ENCODE measurements at places on chromosomes 5 and 9.

DNA sequence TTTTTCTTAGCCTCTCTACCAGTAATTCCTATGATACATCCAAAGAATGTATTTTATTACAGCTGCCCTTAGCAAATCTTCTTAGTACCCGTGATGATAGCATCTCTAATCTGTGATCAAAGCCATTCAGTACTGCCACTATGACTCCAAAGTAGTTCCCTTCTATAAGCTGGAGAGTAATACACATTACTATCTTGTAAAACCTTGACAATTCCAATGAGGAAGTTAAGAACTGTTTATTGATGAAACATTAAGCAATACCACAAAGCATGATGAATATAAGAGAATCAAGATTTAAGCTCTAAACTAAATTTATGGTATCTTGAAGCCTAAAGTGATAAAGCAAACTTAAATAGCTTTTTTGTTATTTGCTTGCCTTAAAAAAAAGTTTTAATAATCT is 86.1 kb downstream of the SMIM23 start:
- DNase-seq = no peak

DNA sequence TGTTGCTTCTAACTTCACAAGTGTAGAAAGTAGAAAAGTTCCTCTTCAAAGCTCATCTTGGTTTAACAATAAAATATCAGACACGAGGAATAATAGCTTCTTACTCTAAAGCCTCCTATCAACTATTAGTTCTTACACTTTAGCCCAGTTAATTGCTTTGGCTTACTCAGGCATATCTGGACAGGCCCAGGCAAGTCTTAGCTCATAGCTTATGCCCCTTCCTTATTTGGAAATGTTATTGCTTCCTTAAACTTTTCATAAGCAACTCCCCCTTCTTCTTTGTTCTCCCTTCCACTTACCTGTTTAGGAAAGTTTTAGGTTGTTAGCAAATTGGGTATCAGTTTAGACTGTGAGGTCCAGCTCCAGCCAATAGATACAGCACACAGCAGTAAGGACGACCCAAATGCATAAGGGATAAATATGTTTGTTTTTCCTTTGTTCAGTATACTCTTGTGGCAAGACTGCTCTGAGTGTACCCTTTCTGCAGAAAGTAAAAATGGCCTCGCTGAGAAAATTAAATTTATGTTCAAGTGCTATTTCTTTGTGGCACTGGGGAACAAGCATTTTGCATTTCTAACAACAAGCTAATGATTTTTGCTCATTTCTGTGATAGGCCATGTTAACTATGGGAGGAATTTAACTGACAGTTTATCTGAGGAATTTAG is 162.1 kb downstream of the SMC2 start:
- no peak for DNase-seq

DNA sequence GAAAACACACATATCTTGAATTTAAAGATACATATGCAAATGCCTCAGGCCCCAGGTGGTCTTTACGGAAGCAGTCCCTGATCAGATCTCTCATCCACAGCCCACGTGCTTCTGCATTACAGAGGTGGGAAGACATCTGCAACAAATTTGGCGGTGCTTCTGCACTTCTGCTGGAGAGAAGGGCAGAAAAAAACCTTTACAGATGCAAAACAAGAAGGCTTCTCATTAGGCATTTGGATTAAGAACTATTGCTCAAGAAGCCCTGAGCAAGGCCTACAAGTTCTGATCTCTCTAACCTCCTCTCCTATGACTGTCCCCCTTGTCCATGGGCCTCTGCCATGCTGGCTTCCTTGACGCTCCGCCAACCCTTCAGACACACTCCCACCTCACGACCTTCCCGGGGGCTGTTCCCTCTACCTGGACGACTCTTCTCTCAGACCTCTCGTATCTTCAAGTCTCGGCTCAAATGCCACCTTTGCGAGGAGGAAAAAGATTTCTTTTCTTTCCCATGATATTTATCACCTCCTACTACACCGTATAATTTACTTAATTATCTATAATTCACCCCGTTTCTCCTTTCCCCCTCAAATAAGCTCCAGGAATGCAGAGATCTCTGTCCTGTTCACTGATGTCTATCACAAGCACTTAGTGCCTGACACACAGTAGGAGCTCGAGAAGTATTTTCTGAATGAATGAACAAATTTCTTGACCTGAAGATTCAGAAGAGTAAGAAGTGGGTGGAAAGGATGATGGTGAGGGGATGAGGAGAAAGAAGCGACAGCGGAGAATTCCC is 1.1 kb downstream of the MTMR12 start:
- no peak for DNase-seq

DNA sequence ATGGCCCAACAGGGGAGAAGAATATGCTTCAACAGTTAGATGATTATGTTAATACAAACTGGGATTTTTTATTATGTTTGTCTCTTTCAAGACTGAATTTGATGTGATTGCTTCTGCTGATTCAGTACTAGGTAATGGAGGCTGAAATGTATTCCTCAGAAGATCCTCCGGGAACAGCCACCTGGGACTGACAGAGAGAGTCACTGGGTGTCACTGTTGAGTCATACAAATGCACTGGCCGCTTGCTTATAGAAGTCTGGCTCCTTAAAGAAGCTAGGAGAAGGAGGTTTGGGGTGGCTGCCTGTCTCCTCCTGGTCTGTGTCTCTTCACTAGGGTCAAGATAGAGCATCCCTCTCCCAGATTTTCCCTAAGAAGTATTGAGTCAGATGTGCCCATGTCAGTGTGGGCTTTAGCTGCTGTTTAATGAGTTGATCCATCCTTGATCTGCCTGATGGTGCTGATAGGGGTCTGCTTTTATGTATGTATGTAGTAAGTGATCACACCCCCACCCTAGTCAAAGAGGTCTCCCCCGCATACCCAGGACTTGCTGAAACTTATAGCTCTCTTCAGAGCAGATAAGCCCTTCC is 773.4 kb downstream of the BRINP1 start:
- no peak for DNase-seq

DNA sequence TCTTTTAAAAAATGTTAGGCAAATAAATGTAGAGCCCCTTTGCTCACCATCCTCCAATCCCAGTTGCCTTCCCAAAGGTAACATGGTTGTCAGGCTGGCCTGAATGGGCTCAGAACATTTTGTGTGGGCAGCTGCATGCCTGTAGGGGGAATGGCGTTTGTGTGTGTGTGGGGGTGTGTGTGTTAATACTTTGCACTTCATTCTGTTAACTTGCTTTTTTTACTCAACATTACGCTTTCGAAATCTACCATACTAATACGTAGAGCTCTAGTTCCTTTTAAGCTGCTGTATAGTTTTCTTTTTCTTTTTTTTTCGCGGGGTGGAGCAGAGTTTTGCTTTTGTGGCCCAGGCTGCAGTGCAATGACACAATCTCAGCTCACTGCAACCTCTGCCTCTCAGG is 14.0 kb downstream of the MYOZ3 start:
- DNase-seq = no peak

GRCh38 chr5:117713585-117714198 is 1139.1 kb upstream of the SEMA6A start:
- DNase-seq = no peak

DNA sequence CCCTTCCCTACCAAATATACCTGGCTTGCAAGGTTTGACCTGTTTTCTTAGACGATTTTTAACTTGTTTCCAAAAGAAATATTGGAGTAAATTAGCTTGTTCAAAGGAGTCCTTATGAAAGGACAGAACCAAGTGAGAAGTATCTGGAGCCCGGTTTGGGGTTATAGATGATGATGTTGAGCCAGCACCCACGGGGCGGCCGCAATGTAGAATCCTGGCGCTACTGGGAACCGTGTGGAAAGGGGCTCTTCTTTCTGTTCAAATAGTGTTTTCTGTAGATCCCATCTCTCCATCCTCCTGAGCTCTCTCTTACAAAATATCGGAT is 517 bp upstream of the EXOSC2 start:
- no peak for DNase-seq
